ENCODE measurements at places on chromosomes 11 and 22.
A peak's percentile ranks its signal among the peaks of the same experiment; 100 is the strongest.

DNA sequence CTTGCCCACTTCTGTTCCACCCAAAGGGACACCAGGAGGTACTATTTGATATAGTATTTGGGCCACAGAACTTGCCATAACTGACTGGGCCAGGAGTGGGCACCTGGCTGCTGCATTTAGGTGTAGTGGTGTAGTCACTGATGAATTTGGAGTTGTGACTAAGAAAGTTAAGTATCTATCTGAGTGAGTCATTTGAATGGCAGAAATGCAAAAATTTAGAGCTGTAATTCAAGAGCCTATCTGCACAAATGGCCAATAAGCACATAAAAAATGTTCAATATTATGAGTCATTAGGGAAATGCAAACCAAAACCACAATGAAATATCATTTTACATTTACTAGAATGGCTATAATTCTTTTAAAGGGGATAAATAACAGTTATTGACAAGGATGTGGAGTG is 14.7 kb downstream of the GLYATL2 start:
- peak; percentile 42 for DNase-seq

- DNase-seq: no peak
Measured at GRCh38 chr11:68021167-68021787, 9.2 kb upstream of the NDUFS8 start.

DNA sequence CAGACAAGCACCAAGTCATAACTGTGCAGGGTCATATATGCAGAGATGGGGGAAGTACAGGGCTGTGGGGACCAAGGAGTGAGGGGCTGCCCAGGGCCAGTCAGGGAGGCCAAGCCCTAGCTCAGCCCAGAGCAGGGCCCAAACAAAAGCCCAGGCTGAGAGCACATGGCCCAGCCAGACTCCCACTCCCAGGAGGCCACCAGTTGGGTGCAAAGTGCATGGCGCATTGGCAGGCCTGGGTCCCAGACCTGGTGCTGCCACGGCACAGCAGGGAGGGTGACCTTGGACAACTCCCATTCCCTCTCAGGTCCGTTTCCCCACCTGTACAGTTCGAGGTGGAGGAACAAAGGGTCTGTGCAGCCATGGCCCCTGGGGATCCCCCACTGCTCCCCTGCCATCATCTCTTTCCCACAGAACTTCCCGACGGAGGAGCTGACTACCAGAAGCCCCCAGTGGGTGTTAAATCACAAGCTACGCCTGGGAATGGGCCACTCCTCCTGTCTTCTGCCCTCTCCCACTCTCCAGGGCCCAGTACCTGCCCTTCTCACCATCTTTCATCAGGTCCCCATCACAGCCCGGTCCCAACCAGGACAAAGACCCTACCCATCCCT is 608 bp downstream of the NIPSNAP1 start:
- no peak for DNase-seq

DNA sequence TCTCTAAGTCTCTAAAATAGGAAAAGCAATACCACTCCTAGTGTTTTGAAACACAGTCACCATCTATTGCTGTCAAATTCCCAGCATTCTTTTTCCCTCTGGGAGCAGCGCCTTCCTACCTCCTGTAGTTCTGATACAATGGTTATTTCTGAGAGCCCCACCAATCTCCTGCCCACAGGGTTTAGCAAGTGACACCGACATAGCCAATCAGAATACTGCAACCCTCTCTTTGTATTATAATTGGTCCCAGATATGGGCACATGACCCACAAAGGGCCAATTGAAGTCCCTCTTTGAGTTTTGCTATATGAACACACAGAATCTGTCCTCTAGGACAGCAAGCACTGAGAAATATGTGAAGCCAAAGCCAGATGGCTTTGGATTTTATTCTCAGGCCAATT is 16.9 kb upstream of the ARHGAP42 start:
- DNase-seq: no peak

DNA sequence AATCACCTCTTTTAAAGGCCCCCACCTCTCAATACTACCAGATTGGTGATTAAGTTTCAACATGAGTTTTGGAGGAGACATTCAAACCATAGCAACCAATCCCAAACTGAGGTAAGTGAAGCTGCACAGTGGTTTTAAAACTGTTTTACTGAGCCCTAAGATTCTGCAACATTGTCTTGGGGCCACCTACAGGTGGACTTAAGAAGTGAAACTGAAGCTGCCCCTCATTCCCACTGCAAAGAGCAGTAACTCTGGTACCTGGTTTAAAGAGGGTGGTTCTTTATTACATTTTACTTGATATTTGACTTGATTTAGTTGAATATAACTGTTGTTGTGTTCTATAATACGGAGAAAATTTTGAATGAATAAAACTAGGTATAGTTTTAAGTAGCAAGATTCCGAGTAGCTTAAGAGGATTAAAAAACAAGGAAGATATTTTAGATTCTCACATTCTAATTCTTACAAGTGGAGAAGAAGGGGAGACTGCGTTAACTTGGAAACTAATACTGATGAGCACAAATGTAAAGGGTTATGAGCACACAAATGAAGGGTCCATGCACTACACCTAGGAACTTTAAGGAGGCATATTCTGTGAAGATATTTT is 26.7 kb downstream of the SYT9 start:
- DNase-seq: no peak

DNA sequence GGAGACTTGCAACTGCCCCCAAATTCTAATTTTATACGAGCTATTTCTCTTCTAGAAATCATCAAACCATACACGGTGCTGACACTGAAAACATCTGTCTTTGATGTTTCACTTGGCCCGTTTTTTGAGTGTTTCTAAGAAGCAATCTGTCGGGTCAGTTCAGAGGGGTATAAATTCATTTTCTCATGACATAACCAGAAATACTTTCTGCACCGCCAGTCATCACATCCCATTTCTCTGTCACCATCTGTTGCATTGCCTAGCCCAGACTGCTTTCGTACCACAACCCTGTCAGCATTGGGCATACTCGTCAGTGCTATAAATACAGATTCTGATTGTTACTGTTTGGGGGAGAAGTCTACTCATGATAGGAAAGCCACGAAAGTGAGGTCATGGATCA is 63.1 kb upstream of the CCDC90B start:
- DNase-seq: no peak

GRCh38 chr22:19223617-19224016 is 45.1 kb upstream of the SLC25A1 start:
- DNase-seq: no peak

DNA sequence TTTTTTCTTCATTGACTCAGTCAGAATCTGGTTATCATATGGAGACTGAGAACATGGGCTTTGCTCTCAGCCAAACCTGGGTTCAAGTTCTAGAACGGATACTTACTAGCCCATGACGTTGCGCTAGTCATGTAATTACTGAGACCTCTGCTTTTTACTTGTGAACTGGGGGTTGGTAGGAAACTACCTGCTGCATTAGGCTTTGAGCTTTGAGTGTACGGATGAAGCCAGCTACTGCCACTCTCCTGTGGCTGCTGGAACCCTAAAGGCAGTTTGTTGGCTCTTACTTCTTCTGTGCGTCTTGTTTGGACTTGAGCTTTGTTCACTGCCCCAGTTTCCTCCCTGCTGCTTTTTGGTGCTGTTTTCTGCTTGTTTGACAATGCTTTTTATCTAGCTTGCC is 18.1 kb downstream of the PPP6R2 start:
- no peak for DNase-seq

- no peak for DNase-seq
Measured at GRCh38 chr11:2574043-2574552, 125.7 kb downstream of the KCNQ1OT1 start.

GRCh38 chr22:45502215-45503049 is at the start of gene FBLN1:
FBLN1 (plus strand) TSS chr22:45502883; CDS start chr22:45502986, 103 bp downstream.
- DNase-seq: no peak

GRCh38 chr22:29385748-29386147 is 2.6 kb downstream of the AP1B1 start:
- DNase-seq: no peak

DNA sequence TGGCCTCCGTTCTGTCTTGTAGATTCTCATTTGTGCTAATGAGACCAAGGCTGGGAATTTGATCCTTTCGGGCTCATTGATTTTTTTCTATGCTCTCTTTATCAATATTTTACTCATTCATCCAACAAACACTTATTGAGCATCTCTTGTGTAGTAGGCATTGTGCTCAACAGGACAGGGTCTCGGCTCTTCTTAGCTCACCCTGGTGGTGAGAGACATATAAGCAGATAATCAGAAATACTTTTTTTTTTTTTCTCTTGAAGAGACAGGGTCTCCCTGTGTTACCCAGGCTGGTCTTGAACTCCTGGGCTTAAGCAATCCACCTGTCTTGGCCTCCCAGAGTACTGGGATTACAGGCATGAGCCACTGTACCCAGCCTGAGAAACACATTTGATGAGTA is 48.0 kb upstream of the SLC5A1 start:
- DNase-seq: no peak

DNA sequence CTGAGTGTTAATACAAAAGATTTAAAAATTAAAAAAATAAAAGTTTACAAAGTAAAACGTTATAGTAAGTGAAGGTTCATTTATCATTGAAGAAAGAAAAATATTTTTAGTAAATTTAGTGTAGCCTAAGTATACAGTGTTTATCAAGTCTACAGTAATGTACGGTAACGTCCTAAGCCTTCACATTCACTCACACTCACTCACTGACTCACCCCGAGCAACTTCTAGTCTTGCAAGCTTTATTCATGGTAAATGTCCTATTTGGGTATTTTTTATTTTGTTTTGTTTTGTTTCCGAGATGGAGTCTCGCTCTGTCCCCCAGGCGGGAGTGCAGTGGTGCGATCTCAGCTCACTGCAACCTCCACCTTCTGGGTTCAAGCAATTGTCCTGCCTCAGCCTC is 8.8 kb downstream of the CASTOR1 start:
- DNase-seq: no peak

GRCh38 chr11:27497284-27497866 is 9.2 kb downstream of the LIN7C start:
- no peak for DNase-seq

DNA sequence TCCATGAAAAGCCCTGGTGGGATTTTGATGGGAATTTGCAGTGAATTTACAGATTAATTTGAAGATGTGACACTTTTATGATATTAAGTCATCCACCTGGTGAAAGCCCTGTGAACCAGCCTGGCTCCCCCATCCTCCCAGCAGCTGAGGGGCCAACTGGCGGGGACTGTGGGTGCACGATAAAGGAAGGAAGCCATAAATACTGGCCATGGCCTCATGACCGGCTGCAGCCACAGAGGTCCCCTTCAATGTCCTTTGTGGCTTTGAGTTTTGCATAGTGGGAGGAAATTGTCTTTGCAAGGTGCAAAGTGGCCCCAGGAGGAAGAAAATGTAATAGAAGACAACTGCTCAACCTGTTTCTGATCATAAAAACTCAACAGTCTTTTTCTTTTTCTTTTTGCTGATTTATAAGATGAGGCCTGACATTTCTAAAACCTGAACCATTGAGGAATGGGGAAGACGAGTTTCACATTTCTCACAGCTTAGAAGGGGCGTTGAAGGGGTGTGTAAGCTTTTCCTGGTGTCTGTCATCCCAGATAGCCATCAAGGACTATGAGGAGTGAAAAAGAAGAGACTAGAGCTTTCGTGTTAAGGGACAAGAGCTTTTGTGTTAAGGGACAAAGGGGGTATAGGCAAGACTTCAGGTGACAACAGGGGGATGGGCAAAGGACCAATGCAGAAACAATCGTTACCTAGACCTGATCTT is 6.3 kb upstream of the NDUFV1 start:
- no peak for DNase-seq

DNA sequence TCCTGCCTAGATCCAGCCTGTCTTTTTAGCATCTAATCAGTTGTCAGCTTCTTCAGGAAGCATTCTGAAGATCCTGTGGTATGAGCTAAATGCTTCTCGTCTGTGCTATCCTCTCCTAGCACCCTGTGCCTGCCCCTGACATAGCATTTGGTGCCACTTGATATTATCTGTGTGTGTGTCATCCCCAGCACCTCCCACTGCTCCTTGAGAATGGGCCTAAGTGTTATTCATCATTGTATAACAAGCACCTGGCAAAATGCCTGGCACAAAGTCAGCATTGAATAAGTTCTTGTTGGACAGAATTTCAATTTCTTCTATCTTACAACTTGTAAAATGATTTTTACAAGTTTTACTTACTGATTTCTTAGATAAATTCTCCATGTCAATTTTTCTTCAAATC is 28.1 kb upstream of the OLFML1 start:
- peak; percentile 61 for DNase-seq

DNA sequence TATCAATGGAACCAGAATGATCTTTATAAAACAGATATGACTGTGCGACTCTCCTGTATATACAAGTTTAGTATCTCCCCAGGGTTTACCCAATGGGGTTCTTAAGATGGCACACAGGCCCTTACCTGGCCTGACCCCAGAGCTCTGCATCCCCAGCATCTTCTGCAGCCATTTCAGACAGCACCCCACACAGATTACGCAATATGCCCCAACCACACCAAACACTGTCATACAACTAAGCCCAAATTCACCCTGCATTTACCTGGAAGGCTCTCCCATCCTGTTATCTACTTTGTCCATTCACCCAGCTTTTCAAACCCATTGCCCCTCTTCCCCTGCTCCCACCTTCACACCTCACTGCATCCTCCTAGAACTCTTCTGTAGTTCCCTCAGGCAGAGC is 182.5 kb upstream of the API5 start:
- DNase-seq: no peak

DNA sequence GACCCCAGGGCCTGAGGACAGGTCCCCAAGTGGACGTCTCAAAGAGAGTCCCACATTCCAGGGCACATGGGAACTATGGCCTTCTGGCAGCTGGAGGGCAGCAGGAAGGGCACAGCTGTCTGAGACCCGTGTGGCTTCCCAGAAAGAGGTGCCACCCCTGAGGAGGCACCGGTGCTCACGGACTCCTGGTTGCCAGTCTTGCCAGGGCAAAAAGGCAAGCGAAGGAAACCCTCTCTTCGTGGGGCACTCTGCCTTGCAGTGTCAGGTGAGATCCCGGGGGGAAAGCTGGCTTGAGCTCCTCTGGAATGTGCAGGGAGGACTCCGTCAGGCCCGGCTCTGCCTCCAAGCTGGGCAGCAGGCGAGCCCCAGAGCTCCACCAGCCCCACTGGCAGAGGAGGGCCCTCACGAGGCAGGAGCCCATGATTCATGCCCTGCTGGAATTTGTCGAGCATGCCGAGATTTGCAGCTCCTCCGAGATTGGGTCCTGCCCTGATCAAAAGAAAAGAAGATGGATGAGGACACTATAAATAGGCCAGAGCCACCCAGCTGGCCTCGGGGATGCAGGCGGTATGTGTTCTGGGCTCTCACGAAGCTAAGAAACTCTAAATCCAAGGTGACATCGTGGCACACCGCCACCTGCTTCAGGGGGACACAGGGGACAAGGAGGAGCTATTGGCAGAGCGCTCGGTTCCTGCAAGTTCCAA is 9.9 kb upstream of the CELSR1 start:
- DNase-seq: no peak

GRCh38 chr11:126608658-126609057 is 253.2 kb downstream of the ST3GAL4 start:
- DNase-seq: no peak

All from keratinocyte (primary cell).